Kidney (tissue), 22 donors: ENCODE measurements at places on chromosomes 16 and 17. TPM values are rescaled to one million over a fixed set of nuclear protein-coding genes. Genes with fewer than 3 reads are reported as not detected.
A peak's percentile ranks its signal among the peaks of the same experiment; 100 is the strongest.

Gene TP53TG3
- not detected for total RNA-seq

Gene RNF43
- total RNA-seq = 9.5 TPM

Gene TP53TG3F
- total RNA-seq = not detected

Gene LRRC37A3
- total RNA-seq = 14.3 TPM

Gene HOXB3
- total RNA-seq = 99.0 TPM

Gene MMP2
- total RNA-seq = 101 TPM

Gene JUP
- 223 TPM for total RNA-seq

Gene ZC3H18
- 38.2 TPM for total RNA-seq

Gene COPRS
- 34.3 TPM for total RNA-seq

Gene KRT31
- not detected for total RNA-seq

Gene TPSG1
- 3.4 TPM for total RNA-seq

Gene SCGB1C2
- total RNA-seq = not detected

Gene TEX14
- 0.22 TPM for total RNA-seq

DNA sequence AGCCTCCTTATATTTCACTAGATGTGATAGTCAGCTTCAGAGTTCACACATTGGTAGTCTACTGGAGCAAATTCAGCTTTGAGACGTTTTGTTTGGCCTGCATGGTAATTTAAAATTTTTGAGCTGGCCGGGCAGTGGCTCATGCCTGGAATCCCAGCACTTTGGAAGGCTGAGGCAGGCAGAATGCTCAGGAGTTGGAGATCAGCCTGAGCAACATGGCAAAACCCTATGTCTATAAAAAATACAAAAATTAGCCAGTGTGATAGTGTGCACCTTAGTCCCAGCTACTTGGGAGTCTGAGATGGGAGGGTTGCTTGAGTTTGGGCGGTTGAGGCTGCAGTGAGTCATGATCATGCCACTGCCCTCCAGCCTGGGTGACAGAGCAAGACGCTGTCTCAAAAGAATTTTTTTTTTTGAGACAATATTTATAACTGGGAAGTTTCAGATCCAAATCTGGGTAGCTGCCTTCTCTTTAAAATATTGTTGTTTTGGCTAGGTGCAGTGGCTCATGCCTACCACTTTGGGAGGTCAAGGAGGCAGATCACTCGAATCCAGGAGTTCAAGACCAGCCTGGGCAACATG lies 4.8 kb upstream of the BLMH start:
- DNase-seq = no peak

GRCh38 chr17:68462381-68463210 lies 5.3 kb upstream of the WIPI1 start:
- DNase-seq = peak; percentile 96

- DNase-seq = no peak
Measured at GRCh38 chr16:19967561-19967960, 82.9 kb upstream of the GPRC5B start.

DNA sequence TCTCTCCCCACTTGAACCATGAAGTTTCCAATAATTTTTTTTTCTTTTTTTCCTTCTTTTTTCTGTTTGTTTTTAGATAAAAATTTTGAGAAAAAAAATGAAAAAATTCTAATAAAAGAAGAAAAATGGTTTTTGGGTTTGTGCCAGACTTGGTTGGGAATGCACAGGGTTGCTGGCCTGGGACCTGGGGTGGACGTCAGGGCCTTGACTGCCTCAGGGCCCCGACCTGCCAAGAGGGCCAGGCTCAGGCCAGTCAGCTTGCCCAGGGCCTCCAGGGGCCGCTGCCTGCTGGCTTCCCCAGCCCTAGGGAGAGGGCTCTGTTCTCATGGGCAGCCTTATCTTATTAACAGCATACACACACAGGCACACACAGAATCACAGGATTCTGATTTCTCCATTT lies 6.5 kb downstream of the TBX6 start:
- DNase-seq = no peak

GRCh38 chr16:68197250-68197649 lies 38.7 kb downstream of the ESRP2 start:
- DNase-seq = peak; percentile 10

- no peak for DNase-seq
Measured at GRCh38 chr16:78100112-78100467, 636 bp downstream of the WWOX start.

GRCh38 chr17:76397687-76398522 lies 13.5 kb downstream of the SPHK1 start:
- peak; percentile 94 for DNase-seq

DNA sequence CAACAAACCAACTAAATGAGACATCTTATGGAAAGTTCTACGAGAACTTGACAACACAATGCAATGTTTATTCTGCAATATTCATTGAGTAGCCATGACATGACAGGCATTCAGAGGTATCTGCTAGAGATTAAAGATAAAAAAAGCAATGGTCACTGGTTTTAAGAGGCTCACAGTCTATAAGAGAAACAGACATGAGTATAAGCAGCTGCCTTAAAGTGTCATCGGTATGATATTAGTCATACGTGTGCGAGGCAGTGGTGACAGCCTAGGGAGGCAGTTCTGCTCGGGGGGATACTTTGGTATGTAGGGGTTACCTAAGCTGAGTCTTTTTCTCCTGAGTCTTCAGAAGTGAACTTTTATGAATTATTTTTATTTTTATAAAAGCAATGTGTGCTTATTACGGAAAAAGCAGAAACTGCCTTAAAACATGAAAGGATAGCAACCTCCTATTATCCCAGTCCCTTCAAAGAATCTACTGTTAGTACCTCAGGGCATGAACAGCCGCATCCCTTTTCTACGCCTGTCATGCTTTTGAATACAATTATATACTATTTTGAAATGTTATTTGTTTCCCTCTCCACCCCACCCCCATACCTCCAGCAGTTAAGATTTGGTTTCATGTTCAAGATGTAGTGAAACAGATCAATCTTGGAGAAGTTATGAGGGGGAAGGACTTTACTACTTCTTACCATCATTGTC lies 7.7 kb downstream of the ST6GALNAC1 start:
- no peak for DNase-seq

DNA sequence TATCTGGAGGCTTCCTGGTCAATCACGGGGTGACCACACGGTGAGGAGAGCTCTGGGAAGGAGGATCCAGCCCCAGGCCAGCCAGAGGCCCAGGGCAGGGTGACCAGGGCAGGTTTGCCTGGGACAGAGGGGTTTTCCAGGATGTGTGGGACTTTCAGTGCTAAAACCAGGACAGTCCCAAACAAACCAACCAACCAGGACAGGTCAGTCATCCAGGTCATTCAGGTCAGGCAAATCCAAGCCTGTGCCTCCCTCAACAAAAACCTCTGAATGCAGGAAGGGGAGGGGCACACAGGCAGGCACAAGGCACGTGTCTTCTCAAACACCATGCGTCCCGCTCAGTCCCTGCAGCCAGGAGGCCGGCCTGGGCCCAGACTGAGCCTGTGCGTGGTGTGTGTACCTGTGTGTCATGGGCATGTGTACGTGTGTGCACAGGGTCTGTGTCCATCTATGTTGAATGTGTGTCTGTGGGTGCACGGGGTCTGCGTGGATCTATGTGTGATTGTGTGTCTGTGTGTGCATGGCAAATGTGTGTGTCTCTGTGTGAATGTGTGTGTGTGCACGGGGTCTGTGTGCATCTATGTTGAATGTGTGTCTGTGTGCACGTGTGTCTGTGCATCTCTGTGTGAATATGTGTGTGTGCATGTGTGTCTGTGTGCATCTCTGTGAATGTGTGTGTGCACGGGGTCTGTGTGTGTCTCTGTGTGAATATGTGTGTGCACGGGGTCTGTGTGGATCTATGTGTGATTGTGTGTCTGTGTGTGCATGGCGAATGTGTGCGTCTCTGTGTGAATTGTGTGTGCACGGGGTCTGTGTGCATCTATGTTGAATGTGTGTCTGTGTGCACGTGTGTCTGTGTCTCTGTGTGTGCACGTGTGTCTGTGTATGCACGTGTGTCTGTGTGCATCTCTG lies 78.9 kb downstream of the RTN4RL1 start:
- DNase-seq = no peak

- no peak for DNase-seq
Measured at GRCh38 chr17:49516180-49516579, 21.1 kb downstream of the NGFR start.

- no peak for DNase-seq
Measured at GRCh38 chr16:14042706-14043105, 28.4 kb upstream of the MRTFB start.

GRCh38 chr16:23788685-23789084 lies 33.9 kb downstream of the CHP2 start:
- no peak for DNase-seq

- no peak for DNase-seq
Measured at GRCh38 chr17:78082988-78083387, 45.6 kb downstream of the TMC6 start.

DNA sequence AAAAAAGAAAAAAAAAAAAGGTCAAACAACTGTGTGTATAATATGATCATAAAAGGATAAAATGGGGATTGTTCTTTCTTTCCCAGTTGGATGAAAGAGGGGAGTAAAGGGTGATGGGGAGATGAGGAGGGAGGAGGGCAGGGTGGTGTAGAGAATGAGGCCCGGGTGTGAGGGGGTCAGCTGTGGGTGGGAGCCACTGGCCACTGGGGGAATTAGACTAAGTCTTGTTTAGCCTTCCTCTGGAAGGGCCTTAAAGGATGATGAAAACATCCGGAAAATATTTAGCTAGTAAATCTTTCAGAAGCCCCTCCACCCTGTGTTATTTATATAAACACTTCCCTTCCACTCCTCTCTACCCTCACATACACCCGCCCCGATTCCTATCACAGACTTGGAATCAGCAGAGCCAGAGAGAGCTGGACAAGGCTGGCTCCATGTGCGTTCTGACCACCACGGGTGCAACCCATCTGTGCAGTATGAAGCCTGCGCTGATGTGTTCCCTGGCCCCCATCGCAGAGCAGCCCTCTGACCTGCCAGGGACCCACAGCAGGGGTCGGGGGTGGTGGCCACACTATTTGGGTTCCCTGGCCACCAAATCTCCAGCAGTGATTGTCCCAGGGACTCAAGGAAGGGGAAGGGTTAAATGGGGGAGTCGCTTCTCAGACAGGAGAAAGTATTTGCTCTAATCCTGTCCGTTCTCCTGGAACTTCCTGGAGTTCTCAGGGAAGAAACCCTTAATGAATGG lies 72.7 kb downstream of the GAS7 start:
- DNase-seq = peak; percentile 81

- no peak for DNase-seq
Measured at GRCh38 chr17:68518063-68518815, 6.0 kb downstream of the PRKAR1A start.

DNA sequence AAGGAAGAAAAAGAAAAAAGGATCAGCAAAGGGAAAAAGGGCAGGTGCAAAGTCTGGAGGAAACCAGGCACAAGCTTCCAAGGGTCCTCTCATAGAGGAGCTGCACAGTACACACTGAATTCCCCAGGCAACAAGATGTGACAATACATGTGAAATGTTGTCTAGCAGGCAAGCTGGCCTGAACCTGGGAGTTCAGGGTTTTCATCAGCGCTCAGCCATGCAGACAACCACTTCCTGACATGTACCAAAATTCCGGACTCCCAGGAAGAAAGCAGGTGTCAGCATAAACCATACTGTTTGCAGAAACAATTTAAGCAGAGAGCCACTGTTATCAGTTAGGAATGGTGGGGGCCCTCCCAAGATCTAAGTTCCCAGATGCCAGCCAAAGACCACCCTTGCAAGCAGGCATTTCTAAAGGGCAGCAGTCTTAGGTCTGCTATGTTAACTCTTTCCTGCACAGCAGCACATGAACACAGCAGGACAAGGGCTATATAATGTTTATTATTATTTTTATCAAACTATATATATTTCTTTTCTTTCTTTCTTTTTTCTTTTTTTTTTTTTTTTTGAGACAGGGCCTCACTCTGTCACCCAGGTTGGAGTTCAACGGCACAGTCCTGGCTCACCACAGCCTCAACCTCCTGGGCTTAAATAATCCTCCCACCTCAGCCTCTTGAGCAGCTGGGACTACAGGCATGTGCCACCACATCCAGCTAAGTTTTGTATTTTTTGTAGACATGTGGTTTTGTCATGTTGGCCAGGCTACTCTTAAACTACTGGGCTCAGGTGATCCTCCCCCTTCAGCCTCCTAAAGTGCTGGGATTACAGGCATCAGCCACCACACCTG lies 10.1 kb downstream of the TK2 start:
- DNase-seq = peak; percentile 82

DNA sequence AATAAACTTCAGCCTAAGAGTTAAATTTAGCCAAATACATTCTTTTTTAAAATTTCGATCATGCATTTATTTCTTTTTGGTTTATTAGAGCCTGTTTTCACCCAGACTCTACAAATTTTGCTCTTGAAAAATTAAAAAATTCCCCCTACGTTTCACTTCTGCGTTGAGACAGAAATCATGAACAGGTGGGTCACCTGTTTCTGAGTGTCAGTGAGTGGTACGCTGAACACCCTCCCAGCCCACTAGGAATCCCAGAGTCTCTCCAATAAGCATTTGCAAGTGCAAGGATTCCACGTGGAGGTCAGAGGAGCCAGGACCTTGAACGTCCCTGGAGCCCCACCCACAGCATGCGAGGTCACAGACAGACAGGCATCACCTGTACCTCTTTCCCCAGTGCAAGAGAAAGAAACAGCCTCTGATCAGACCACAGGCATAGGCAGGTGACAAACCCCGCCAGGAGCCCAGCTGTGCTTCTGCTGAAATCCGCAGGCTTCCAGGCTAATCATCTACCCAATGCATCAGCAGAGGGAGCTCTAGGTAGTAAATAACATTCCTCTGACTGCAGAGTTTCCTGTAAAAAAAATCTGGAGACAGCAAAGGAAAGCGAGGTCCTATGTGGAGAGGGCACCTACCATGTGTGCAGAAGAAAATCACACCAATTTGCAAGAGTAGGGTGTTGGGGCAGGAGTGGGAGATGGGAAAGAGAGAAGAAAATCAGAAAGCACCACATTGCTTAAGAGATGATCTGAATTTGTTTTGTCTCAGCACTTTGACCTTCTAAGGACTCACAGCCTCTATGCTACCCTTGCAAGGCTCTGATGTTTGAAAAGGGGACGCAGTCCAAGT lies 5.9 kb upstream of the XYLT1 start:
- peak; percentile 90 for DNase-seq

DNA sequence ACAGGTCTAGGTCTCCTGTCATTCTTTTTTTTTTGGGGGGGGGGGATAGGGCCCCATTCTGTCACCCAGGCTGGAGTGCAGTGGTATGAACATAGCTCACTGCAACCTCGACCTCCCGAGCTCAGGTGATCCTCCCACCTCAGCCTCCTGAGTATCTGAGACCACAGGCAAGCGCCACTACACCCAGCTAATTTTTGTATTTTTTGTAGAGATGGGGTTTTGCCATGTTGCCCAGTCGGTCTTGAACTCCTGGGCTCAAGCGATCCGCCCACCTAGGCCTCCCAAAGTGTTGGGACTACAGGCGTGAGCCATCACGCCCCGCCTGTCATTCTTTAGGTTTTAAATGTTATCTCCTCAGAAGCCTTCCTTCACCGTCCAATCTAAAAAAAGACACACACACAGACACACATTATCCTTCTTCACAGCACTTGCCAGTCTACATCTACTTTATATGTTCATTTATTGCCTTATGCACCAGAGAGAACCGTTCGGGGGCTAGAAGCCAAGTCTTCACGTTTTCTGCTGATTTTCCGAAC lies 694 bp downstream of the MRPL27 start:
- DNase-seq = no peak
